Mesenchymal stem cell (in vitro differentiated cells and primary cell): ENCODE measurements at places on chromosomes 5 and 9.
A peak's percentile ranks its signal among the peaks of the same experiment; 100 is the strongest.

DNA sequence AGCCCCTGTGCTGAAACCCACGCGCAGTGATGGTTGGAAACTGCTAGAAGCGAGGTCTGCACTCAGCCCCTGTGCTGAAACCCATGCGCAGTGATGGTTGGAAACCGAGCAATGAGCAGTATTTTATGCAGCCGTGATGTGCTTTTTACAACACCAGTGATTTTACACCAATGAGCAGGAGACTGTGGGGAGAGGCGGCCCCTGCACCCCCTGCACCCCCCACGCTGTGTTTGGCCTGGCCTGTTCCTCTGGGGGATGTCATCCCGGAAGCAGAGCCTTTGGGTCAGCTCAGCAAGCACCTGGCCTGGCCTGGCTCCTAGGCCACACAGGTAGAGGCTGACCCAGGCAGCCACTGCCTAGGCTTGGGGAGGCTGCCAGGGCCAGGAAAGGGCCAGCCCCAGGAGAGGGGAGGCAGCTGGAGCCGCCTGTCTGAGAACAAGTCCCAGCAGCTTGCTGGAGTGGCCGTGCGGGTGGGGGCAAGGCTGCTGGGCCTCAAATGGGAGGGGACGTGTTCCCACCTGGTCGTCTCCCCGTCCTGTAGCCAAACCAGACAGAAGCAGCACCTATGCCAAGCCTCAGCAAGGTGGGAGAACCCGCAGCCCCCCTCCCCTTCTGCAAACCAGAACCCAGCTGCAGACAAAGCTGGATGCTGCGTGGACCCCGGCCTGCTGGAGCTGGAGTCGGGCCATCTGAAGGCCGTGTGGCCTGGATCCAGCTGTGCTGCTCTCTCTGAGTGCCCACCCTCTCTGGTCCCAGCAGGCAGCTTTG is 46.8 kb downstream of the DBH start:
- DNase-seq, result no peak

DNA sequence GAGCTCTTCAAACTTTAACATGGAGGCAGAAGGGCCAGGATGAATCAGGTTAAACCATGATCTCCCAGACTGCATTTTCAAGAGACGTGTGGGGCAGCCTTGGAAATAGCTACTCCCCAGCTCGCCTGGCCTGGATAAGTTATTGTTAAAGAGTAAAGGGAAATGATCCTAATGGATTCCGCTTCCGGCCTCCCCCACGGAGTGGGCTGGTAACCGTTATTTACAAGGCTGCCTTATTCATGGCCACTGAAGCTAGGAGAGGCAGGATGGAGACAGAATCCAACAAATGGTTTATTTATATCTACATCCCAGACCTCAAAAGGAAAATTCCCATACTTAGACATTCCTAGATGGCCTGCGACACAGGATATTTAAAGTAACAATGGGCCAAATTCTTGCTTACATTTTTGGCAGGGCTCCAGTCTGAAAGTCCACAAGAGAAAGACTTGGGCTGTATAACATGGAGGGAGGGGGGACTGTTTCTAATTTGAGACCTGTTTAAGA is 27.9 kb downstream of the SPRY4 start:
- peak; percentile 95 for DNase-seq

- no peak for DNase-seq
Observed at GRCh38 chr5:61991430-61991829, 314.6 kb upstream of the KIF2A start.

DNA sequence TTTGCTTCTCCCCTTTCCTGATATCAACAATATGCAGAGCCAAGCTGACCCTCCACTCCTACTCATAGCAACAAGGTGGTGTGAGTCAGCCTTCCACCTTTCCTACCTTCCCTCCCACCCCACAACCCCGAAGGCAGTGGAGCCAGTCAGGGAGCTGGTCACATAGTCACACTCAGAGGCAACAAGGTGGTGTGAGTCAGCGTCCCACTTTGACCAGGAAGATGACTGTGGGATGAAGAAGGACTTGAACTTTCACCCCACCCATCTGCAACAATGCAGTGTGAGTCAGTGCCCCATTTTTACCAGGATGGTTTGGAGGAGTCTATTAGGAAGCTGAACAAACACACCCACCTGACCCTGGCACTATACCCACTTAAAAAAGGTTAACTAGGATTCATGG is 30.1 kb upstream of the ZNF782 start:
- DNase-seq, result peak; percentile 61

- DNase-seq, result no peak
Observed at GRCh38 chr5:161676103-161676502, 9.4 kb upstream of the GABRA6 start.

DNA sequence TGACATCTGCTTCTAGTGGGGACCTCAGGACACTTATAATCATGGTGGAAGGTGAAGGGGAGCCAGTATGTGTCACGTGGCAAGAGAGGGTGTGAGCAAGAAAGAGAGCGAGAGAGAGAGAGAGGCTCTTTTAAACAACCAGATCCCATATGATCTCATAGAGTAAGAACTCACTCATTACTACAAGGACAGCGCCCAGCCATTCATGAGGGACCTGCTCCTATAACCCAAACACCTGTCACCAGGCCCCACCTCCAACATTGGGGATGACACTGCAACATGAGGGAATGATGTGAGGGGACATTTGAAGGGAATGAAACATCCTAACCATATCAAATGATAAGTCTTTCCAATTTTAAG is 427.5 kb downstream of the EFNA5 start:
- DNase-seq, result no peak

GRCh38 chr5:19866090-19866450 is 121.9 kb downstream of the CDH18 start:
- DNase-seq, result no peak

- no peak for DNase-seq
Observed at GRCh38 chr9:122106576-122106975, 13.5 kb upstream of the TTLL11 start.

GRCh38 chr5:16750445-16750844 is 133.6 kb upstream of the RETREG1 start:
- no peak for DNase-seq

- peak; percentile 21 for DNase-seq
Observed at GRCh38 chr5:133273661-133274596, 222.1 kb downstream of the HSPA4 start.

GRCh38 chr5:167633114-167633513 is 658.3 kb upstream of the WWC1 start:
- no peak for DNase-seq

- no peak for DNase-seq
Observed at GRCh38 chr5:142845402-142845921, 75.3 kb downstream of the ARHGAP26 start.

DNA sequence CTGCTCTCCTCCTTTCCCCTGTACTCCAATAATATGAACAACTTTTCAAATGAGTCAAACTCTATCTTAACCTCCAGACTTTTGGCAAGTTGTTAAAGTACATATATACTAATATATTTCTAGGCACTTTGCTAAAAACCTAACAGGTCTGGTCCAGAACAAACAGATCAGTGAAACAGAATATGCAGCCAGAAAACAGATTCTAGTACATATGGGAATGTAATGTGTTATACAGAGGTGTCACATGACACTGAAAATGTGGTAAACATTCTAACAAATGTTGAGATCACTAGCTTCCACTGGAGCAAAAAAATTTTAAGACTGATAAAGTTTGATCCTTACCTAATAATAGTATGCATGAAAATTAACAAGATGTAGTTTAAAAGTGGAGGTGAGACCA is 136.9 kb downstream of the OR2K2 start:
- no peak for DNase-seq

- no peak for DNase-seq
Observed at GRCh38 chr5:140118302-140118936, 4.5 kb downstream of the PURA start.

DNA sequence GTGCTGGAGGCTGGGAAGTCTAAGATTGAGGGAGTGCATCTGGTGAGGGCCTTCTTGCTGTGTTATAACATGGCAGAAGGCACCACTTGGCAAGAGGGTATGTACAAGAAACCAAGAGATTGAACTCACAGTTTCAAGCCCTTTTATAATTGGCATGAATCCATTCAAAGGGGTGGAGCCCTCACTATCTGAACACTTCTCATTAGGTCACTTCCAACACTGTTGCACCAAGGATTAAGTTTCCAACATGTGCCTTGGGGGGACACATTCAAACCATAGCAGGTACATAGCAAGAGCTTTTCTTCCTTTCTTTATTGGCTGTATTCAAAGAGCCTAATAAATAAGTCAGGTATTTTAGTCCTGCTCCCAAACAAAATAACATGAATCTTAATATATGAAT is 62.7 kb downstream of the PRELID2 start:
- DNase-seq, result no peak

DNA sequence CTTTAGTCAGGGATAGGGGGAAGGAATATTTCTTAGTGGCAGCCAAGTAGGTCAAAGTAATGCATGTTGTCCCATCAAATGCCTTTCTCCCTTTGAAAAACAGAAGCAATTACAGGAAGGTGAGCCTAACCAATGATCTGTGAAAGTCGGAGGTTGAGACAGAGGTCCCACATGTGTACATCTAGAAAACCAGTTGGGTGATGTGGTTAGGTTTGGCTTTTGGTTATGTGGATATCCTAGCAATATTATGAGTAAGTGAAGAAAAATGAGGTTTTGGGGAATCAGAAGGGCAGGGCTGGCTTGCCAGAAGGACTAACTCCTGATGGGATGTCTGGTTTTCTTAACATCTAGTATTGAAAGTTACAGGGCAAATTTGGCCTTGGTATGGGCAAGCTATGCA is 63.4 kb upstream of the PALM2AKAP2 start:
- no peak for DNase-seq

DNA sequence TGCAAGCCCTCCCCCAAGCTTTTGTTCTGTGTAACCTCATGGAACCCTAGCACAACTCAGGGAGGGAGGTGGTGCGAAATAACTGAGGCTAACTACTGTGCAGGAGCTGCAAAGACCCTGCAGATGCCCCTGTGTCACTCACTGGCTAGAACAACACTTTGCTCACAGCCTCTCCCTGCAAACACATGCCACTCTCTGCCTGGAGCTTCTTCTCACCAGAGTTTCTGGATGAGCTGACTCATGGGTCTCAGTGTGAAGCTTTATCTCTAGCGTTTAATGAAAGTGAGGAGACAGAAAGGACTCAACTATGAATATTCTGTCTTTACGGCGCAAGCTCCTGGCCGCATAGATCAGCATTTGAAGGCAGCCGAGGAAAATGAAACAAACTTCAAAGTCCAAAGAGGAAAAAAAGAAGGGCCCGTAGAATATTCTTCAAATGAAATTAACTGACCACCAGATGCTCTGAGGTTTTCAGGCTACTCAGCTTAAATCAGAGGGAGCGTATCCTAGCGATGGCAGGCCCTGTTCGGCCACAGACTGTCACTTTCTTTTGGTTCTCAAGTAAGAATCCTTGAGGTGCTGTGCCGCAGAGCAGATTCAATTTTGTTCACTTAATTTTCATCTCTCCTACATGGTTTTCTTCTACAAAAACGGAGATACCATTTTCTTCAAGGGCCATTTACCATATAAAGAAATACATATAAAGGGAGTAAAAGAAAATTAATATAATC is 77.7 kb upstream of the TAS2R1 start:
- peak; percentile 34 for DNase-seq

DNA sequence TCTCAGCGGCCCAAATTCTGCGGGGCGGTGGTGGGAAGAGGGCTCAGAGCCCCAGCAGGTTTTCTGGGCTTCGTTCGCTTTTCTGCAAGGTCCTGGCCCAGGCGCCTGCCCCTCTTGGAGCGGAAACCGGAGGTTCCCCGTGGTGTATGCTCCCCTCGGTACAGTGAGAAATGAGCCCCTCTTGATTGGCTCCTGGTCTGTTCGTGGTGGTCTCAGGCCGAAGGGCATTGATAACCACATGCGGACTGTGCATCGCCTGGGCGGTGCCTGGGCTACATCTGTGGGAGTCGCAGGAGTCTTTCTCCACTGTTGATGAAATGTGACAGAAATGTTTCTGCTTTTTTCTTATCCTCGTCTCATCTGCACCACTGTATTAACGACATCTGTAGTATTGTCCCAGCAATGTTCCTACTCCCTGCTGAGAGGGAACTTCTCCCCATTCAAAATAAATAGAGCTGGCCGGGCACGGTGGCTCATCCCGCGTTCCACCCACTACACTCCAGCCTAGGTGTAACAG is 682 bp downstream of the MAN1B1 start:
- DNase-seq, result peak; percentile 17

DNA sequence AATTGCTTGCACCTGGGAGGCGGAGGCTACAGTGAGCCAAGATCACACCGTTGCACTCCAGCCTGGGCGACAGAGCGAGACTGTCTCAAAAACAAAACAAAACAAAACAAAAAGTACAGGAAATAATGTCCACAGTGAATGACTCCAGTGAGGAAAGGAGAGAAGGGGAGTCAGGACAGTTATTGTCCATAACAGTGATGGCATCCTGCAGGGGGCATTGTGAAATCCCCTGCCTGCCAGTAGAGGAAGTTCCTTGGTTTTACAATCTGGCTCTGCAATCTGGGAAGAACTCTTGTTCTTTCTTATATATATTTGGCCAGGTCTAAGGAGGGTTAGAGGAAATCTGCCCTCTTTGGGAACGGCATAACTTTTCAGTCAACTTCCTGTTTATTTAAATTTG is 8.2 kb downstream of the SH3GL2 start:
- DNase-seq, result no peak

- no peak for DNase-seq
Observed at GRCh38 chr5:81235287-81236072, 2.4 kb downstream of the CKMT2 start.

GRCh38 chr5:20353499-20353898 is 365.5 kb upstream of the CDH18 start:
- DNase-seq, result no peak

- peak; percentile 66 for DNase-seq
Observed at GRCh38 chr5:34474573-34475021, 181.5 kb upstream of the RAI14 start.

- peak; percentile 52 for DNase-seq
Observed at GRCh38 chr5:123512611-123513461, 859 bp downstream of the CSNK1G3 start.

DNA sequence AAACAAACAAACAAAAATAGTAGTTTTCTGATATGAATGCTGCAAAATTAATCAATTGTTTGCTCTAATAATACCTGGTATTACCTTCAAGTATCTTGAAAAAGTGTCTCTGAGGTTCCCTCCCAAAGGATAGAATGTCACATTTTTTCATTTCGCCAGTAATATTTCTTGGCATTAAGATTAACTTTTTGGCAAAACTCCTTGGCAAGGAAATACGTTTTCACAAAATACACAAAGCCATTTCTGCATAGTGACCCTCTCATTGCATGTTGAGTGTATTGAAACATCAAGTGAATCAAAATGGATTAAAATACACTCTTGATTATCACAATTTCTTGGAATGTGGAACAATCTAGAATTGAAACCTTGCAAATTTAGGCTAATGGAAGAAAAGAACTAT is 230.5 kb downstream of the ATPSCKMT start:
- no peak for DNase-seq

- no peak for DNase-seq
Observed at GRCh38 chr9:87435189-87435880, 62.3 kb upstream of the DAPK1 start.

- no peak for DNase-seq
Observed at GRCh38 chr5:74390306-74390637, 250.3 kb downstream of the ENC1 start.

DNA sequence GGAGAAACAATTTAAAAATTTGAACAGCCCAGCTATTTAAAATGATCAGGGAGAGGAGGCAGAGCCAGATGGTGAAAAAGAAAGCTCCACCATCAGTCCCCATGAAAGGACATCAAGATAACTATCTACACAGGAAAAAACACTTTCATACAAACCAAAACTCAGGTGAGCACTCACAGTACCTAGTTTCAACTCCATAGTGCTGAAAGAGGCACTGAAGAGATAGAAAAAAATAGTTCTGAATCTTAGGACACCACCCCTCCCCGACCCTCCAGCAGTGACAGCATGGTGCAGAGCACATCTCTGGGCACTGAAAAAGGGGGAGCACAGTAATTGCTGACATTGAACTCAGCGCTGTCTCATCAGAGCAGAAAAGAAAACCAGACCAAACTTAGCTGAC is 732.9 kb downstream of the CETN3 start:
- DNase-seq, result no peak
